ENCODE measurements at places on chromosomes 4 and X. TPM values are rescaled to one million over a fixed set of nuclear protein-coding genes. Genes with fewer than 3 reads are reported as not detected.

DNA sequence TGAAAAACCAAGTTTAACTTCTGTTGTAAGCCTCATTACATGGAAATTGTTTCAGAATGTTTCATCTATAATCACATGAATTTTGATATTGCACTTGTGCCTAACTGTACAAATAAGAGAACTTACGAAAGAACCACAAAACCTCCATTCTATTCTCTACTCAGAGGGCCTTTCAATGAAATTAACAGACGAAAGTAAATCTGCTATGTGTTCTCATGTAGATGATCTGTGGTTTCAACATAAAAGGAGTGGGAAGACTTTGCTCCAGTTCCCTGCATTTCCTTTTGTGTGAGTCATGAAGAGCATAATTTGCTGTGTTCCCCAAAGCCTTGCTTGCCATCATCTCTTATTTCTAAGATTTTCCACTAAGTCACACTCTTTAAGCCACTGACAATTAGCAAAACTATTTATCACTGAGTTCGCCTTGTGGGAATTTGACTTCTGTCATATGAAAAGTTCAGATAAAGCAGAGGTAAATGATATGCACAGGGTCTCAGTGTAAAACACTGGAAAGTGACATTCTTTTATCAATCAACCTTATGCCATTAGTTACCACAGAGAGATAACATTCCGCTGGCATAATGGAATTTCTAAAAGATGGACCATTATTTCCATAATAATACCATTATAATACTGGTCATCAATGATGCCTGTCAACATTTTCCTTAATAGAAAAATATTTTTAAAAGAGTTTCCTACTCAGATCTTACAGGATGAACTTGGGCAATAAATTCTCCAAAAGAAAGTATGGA is 329.8 kb downstream of the NR3C2 start:
- no peak for DNase-seq

DNA sequence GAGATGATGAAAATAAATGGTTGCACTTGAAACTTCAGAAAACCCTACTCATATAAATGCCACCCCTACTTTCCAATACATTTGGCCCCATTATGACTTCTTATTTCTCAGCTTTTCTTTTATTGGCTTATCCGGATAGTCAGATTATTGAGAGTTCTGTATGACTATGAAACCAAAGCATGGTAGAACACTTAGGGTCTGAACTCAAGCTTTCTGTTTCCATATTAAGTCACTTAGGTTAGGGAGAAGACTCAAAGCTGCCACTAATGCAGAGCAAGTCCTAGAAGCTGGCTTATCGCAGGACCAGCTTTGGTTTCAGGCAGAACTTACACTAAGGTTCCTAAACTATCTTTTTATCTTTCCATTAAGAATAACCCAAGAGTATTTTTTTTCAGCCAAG is 229.9 kb upstream of the CPEB2 start:
- no peak for DNase-seq

GRCh38 chr4:74805601-74806000 is 11.3 kb upstream of the BTC start:
- DNase-seq, result no peak

DNA sequence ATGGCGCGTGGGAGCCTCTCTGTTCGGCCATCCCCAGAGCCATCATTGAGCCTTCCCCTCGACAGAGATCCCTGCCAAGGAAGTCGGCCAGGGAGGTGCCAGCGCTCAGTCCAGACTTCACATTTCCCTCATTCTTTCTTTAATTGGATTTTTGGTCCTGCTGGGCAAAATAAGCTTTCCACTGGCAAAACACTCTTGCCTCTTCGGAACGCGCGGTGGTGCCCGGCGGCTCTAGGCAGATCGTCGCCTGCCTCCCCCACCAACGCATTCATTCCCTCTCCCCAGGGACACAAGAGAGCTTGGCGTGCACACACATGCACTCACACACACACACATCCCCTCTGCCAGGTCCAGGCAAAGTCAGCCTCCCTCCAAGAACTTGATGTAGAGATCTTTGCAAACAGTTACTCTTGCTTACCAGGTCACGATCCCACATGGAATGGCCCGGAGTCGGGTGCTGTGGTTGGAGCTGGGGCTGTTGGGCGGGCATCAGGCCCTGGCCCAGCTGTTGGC is 257.1 kb downstream of the BCOR start:
- DNase-seq, result no peak

DNA sequence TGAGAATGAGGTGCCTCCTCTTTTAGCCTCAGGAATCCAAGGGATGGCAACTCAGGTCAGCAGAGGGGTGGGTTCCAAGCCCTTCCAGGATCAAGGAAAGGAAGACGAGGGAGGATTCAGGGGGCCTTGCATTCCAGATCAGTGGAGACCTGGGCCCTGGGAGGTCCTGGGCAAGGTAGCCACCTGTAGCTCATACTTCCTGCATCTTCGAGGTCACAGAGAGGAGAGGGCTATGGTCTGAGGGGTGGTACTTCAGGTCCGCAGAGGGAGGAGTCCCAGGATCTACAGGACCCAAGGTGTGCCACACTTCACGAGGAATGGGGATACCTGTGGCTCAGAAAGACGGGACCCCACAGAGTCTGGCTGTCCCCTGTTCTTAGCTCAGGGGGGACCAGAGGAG is 9.2 kb downstream of the MAGEA4 start:
- no peak for DNase-seq

- DNase-seq, result no peak
These were observed 72.4 kb downstream of the MAP9 start for GRCh38 chr4:155304375-155304774.

GRCh38 chrX:17247144-17247543 is 127.9 kb upstream of the NHS start:
- no peak for DNase-seq

DNA sequence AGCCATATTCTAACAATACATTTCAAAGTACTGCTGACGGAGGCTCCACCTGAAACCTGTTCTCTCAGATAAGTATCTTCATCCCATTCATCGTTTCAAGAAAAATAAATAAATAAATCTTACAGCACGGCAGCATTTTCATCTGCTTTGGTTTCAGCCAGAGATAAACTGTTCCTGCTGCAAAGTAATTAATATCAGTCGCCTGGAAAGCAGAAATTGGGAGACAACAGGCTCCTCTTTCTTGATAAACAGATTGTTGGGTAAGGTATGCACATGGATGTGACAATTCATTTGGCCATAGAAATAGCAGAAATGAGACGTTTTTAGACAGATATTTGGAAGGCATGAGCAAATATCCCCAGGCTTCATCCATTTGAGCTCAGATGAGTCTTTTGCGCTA is 110.4 kb downstream of the PPARGC1A start:
- no peak for DNase-seq

DNA sequence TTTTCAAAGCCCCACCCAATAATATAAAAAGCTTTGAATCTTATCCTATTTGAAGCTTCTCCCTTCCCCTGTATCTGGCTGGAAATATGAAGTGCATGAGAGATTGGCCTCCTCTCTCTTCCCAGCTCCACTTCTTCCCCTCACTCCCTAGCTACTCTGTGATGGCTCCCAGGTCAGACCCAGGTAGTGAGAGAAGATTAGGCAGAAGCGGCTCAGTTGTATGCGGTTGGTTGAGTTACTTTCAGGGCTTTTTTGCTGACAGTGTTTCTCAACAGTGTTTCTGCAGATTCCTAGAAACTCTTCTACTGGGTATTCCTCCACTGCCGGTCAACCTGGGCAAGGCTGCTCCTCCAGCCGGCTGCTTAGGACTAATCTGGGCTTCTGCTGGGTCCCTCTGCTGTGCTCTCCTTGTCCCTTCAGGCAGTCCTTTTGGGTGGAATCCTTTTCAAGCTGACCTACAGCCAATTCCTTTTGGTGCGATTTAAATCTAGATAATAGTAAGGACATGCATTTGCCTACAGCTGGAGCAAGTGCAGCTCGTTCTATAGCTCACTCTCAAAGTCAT is 87.4 kb upstream of the SLC7A11 start:
- DNase-seq, result no peak

DNA sequence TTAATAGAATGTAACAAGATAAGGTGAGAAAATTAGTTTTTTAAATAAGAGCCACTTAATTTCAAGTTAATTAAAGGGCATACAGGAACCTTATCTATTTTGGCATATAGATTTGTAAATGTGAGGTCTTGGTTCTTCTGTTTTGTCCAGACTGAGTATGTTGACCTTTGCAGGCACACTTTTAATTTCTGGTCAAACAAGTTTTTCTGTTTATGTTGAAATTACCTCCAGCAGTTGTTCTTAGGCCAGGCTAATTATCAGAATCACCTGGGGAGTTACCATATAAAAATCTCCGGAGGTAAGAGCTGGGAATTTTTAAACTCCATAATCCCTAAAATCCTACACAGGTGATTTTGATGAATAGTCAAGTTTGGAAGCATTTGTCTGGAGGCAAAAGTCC is 227.4 kb upstream of the ANKRD50 start:
- DNase-seq, result no peak

- DNase-seq, result no peak
These were observed 4.1 kb downstream of the APEX2 start for GRCh38 chrX:55004231-55004630.

GRCh38 chr4:151472711-151473110 is 63.7 kb downstream of the FHIP1A start:
- DNase-seq, result no peak

DNA sequence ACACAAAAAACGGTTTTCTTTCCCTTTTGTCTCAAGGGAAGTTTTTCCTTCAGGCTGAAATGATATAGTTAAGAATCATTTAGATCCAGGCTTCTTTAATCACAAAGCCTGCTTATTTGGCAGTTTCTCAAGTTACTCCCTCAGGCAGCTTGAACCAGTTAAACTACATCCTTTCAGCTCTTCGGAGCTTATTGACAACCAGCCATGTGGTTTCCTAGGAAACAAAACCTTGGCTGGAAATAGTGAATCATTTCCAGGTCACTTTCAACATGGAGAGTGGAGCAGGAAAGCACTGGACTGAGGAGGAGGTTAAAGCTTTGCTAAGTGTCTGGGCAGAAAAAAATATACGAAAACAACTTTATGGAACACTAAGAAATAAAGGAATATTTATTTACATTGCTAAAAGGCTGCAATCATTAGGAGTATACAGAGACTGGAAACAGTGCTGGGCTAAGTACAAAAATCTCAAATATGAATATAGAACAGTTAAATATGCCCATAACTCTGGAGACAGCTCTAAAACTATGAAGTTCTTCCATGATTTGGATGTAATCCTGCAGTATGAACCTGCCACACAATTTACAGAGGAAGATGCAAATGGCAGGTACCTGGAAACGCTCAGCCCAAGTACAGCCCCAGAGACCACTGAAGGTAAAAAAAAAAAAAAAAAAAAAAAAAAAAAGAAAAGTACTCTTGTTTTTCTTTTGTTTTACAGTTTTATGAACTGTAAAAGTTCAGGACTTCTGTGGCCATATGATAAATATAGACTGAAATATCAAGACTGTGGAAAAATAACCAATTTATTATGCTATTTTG is 23.2 kb upstream of the AASDH start:
- no peak for DNase-seq

DNA sequence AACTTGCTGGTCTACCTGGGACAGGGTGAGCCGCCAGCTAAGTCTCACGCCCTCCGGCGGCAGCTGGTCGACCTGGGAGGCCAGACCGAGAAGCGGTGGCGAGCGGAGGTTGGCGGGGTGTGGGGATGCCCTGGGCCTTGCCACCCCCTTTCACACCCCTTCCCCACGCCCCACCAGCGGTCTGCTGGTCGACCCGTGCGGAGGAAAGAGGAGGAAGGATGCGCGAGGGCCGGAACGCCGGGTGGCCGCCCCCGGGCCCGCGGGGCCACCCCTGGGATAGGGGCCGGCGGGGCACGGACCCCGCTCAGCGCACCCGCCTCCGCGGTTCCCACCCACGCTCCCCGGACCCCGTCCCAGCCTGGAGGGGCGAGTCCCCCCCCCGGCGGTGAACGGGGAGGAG is 28.3 kb upstream of the DCAF12L1 start:
- no peak for DNase-seq

DNA sequence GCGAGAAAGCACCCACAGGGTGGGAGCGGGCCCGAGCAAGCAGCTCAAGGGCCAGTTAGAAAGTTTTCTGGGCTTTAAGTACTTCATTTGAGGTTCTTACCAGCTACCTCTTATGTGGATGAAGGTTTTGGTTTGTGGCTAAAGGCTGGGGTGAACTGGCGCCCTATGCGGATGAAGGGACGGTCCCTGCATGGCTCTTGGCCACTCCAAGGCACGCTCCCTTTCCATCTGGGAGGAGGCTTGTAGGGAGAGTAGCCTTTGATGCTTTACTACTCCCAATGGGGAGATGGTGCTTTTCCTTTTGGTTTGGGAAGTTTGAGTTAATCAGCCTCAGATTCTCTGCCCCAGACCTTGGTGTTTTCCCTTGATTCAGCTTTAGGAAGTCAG is 17.7 kb downstream of the MRFAP1 start:
- DNase-seq, result no peak

DNA sequence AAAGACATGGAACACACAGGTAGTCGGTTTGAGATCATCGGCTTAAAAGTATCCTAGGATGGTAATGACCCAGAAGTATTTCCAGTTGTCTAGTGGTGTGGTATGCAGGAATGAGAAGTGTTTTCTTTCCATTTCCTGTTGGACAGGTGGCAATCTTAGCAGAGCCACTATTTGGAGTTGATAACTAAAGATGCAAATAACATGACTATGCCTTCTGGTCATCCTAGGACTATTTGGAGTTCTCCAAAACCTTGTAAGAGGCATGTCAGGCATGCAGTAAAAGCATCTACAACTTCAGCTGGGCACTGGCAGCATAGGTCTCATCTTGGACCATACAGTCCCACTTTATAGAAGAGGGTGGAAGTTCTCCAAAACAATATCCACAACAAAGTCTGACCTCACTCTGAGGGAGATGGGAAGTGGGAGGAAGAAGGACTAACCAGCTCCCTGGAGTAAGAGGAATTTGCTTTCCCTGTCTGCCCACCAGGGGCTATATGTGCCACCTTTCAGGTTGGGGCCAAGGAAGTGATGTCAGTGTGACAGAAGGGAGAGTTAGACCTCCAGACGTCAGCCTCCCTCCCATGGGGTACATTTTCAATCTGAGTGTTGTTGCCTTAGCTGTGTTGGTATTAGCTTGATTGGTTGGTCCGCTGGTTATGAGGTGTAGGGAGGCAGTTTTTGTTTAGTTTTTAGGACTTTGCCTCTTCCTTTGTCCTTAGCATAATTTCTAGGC is 101.2 kb upstream of the MYOZ2 start:
- no peak for DNase-seq

DNA sequence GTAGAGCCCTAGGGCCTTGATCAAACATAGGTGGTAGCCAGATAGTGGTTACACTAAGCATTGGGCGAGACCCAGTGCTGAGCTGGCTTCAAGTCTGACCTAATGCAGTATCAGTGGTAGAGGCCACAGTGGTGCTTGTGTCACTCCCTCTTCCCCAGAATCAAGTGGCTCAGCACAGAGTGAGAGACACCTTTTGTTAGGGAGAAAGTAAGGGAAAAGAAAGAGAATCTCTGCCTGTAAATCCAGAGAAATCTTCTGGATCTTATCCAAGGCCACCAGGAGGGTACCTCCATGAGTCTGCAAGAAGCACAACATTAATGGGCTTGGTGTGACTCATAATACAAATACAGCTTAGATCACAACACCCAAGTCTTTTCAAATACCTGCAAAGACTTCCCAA is 117.7 kb upstream of the SLC6A14 start:
- no peak for DNase-seq

GRCh38 chr4:99863-100262 is 24.4 kb upstream of the ZNF718 start:
- no peak for DNase-seq

GRCh38 chr4:166198041-166198440 is 325.0 kb downstream of the TLL1 start:
- no peak for DNase-seq

GRCh38 chr4:180680305-180680704 is 1562.9 kb upstream of the TENM3 start:
- no peak for DNase-seq

Gene SLC38A5
- total RNA-seq, result 271 TPM

Gene CXXC4
- total RNA-seq, result not detected

Gene FMR1
- 25.5 TPM for total RNA-seq

Gene UGT2B15
- total RNA-seq, result 0.16 TPM

Gene PLP1
- not detected for total RNA-seq
